ENCODE measurements at places on chromosomes 3 and 15.

- no peak for DNase-seq
Observed at GRCh38 chr15:78345396-78346125, 5.4 kb downstream of the CRABP1 start.

DNA sequence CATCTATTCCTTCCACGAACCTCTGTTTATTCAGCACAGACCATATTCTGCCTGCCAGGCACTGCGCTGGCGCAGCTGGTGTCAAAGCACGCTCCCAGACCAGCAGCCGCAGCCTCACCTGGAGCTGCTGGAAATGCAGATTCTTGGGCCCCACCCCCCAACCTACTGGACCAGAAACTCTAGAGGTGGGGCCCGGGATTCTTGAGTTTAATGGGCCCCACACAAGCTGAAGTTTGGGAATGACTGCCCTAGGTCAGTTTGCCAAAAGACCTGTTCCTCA lies 7.0 kb downstream of the CHST13 start:
- no peak for DNase-seq

GRCh38 chr3:98333989-98334606 lies 19.6 kb upstream of the OR5K4 start:
- no peak for DNase-seq

- DNase-seq: no peak
Observed at GRCh38 chr3:32500880-32501782, 1.5 kb downstream of the CMTM6 start.

GRCh38 chr3:10354361-10355015 lies 33.6 kb upstream of the SEC13 start:
- no peak for DNase-seq
